Activated T-cell treated with anti-CD3 and anti-CD28 coated beads, Interleukin-2, amount 50 U/mL, for 48 hours (primary cell): ENCODE measurements at places on chromosomes 3 and 15.

DNA sequence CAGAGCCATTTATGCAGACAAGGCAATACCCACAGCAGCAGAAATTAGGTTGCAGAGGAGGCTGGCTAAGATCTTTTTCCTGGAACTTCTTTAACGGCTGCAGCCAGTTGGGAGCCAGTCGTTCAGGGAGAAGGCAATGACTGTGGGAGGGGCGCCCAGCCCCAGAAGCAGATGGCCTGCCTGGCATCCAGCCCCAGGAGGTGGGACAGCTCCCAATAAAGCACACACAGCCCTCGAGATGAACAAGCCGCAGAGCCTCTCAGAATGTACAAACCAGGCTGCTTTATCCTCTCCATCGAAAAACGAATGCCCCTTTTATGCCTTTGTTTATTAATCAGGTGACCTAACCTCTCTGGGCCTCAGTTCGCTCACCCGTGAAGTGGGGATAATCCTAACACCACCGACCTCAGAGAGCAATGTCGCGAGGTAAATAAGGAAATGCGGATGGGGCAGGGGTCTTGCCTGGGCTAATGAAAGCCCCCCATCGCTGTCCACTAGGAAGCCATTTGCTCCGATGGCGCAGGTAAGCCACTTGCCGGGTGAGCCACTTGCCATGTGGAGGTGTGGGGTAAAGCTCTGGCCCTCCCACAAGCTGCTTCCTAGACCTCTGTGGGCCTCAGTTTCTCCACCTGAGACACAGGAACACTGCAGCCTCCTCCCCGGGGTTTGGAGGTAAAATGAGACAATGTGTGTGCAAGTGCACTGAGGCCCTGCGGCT, 35.8 kb downstream of the MGLL start:
- DNase-seq, result no peak

- DNase-seq, result no peak
These were observed 179.4 kb downstream of the RPLP1 start for GRCh38 chr15:69631978-69632377.

- DNase-seq, result no peak
These were observed 125.6 kb downstream of the FRMD5 start for GRCh38 chr15:44069489-44069888.

GRCh38 chr3:100545371-100545770, 53.0 kb downstream of the TMEM45A start:
- DNase-seq, result no peak

- DNase-seq, result no peak
These were observed 239.3 kb downstream of the EPHB1 start for GRCh38 chr3:135034291-135034768.

DNA sequence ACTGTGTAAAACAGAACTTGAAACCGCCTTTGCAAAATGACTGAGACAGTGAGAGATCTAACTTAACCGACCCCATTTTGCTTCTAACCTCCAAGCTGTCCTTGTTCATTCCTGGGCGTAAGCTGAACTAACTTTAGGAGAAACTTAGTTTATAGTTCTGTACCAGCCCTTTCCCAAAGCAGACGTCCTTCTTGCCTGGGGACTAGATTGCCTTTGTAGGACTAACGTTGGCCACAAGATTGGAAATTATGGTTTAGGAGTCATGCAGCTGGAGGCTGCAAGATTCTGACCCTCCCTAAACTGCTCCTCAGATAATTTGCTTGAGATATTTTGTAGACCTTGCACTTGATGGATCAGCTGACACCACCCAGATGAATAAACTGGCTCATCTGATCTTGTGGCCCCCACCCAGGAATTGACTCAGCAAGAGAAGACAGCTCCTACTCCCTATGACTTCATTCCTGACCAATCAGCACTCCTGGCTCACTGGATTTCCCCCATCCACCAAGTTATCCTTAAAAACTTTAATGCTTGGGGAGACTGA, 219.9 kb upstream of the PROK2 start:
- no peak for DNase-seq

DNA sequence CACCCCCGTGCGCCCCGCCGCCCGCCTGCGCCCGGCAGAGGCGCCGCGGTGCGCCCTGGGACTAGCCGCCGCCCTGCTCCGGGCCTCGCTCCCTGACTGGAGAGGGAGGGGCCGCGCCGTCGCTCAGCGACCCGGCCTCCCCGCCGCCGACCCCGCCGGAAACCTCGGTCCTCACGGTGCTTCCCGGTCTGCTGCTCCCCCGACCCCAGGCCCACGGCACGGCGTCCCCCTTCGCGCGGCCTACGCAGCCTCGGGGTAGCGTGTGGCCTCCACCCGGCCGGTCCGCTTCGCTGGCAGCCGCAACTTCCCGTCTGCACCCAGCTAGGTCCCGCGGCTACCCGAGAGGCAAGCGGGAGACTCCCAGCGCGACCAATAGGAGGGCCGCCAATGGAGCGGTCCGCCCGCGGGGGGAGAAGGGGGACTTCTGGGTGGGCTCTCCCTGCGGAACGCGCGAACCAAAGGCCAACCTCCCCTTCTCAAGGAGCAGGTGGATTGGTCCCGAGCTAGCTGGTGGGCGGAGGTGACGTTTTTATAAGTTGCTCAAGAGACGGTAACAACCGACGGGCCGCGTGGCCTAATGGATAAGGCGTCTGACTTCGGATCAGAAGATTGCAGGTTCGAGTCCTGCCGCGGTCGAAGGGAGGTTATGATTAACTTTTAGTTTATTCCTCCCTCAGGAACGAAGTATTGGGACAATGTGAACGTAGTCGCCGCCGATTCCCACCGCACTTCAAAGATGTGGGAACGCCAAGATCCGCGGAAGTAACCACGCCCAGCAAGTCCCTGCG, at the start of gene POLG:
Gene POLG (minus strand): TSS at position 315 of the 788 bp plus-strand sequence. CDS start 1,070 bp downstream, outside the sequence.
- peak; percentile 99 for DNase-seq

DNA sequence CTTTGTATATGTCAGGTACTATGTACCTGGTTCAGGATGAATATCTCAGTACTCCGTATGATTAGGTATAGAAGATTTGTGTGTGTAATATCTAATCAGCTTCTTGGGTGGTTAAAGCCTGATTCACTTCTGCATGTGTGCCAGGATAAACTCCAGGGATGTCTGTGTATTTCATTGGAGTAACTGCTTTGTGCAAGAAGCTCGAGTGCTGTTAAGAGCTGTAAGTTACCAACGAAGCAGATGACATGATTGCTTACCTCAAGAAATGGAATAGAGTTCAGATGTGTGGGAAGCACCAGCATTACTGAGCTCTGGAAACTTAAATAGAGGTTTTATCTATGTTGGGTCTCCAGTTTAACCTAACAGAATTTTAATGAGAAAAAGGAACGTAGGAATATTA, 23.7 kb downstream of the FAM98B start:
- DNase-seq, result no peak

DNA sequence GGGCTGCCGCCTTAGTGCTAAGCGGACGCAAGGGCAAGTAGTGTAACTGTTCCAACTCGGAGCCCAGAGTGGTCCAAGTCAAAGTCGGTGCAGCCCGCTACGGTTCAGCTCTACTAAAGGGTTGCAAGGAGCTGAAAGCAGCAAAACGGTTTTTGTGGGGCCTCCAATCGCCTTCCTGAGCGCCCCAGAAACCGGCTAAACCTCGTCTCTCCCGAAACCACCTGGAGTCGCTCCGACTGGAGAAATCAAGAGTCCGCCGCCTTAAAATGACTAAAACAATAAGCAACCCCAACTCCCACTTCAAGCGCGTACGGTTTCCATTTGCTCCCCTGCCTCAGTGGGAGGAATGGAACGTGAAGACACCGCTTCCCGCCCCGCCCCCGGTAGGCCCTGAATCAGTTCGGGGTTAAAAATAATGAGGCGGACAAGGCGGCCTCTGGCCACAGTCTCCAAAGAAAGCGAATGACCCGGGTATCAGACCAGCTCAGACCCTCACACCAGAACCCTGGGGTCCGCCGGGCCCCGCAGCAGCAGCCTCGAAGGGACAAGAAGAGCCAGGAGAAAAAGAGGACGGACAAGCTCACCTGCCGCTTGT, 401 bp downstream of the SEC11A start:
- peak; percentile 79 for DNase-seq

- no peak for DNase-seq
These were observed 49.9 kb upstream of the SUCLG2 start for GRCh38 chr3:67704322-67704721.

GRCh38 chr3:64798316-64798715, 110.5 kb upstream of the ADAMTS9 start:
- DNase-seq, result no peak

- no peak for DNase-seq
These were observed 153.9 kb downstream of the GHSR start for GRCh38 chr3:172294223-172294806.

GRCh38 chr3:140770977-140771667, 93.3 kb downstream of the TRIM42 start:
- no peak for DNase-seq

DNA sequence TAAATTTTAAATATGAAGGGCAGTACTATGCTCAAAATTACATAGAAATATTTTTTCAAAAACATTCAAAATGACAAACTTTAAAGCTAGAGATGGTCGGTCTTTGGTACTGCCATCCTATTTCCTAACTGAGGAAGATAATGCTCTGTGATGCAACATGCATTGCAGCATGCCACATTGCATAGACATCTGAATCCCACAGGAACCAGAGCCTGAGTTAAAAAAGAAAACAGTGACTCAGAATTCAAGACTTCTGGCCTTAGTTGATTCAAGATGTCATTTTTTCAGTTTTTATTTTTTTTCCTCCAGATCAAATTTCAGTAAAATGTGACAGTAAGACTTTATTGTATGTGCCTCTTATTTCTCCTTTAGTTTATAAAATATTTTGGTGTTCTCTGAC, 33.1 kb downstream of the TP63 start:
- DNase-seq, result no peak

- DNase-seq, result no peak
These were observed 160.1 kb upstream of the DPH6 start for GRCh38 chr15:35705884-35706585.

DNA sequence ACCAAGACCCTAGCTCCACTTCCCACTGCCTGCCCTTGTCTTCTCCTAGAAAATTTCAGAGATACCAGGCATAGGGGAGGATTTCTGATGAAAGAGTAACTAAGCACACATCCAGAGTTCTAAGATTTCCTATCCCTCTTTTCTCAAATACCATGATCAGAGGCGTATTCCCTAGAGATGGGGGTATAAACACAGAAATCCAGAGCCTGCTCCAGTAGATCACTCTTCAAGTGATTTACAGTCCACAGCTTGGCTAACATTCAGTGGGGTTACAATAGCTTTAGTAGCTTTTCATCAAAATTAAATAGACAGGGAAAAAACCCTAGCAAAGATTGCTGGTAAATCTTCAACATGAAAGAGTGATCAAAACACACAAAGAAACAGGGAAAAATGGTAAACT, 800.7 kb upstream of the GRM7 start:
- no peak for DNase-seq

DNA sequence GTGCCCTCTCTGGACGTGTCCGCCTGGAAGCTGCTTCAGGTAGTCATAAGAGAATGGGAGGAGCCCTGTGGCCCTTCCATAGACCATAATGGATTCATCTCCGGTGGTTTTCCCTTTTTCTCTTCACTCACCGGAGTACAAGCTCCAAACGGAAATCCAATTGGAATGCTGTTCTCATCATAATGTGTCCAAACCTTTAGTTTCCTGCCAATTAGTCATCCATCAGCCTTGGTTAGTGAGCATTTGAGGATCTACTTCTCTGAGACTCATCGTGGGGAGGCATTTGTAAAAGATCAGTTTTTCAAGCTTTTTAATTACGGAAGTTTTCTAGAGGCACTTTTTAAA, 34.9 kb downstream of the ABHD2 start:
- DNase-seq, result no peak

- no peak for DNase-seq
These were observed 422 bp downstream of the LSAMP start for GRCh38 chr3:116444819-116445310.

DNA sequence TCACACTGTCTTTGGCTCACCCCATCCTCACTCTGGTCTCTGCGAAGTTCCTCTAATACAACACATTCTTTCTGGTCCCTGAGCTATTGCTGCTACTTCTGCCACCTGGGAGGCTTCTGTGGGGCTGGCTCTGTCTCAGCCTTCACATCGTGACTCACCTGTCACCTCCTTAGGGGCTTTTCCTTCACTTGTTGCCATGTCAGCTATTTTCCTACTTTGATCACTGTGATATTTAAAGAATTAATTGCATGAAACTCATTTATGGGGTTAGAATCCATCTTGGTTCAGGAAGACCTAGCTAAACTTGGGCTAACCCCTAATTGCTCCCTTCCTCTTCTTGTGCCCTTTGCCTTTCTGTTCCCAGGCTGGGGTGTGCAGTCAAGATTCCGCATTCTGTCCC, 346.9 kb downstream of the WDR72 start:
- no peak for DNase-seq

GRCh38 chr3:43489930-43490329, 131.9 kb downstream of the ANO10 start:
- DNase-seq, result no peak

- DNase-seq, result no peak
These were observed 200.5 kb downstream of the ITPR1 start for GRCh38 chr3:4693620-4694019.

- peak; percentile 77 for DNase-seq
These were observed 119.9 kb downstream of the DGKG start for GRCh38 chr3:186241910-186242821.

- DNase-seq, result no peak
These were observed 18.1 kb downstream of the CD200 start for GRCh38 chr3:112351036-112351435.

GRCh38 chr3:154745122-154745521, 315.1 kb upstream of the GPR149 start:
- no peak for DNase-seq
